ENCODE measurements at places on chromosomes 7 and 10.

- DNase-seq, result no peak
These were observed 172.1 kb downstream of the CYP26A1 start for GRCh38 chr10:93245779-93246178.

- peak; percentile 58 for DNase-seq
These were observed 82.3 kb upstream of the GPR26 start for GRCh38 chr10:123583639-123584418.

DNA sequence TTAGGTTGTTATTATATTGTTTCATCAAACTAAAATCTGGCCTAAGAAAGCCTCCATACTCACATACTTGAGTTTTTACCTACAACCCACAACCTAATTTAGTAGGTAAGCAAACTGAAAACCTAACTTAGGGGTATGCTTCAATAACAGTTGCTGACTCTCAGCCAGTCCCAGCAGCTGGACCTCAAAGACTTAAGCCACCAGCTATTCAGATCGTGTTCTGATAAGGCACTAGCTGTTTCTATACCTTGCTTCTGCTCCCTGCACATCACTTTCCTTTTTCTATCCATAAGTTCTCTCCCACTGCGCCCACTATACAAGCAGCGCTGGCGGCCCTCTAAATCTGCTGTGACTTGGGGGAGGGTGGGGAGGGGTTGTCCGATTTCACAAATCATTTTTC lies 42.3 kb downstream of the SUGCT start:
- DNase-seq, result no peak

DNA sequence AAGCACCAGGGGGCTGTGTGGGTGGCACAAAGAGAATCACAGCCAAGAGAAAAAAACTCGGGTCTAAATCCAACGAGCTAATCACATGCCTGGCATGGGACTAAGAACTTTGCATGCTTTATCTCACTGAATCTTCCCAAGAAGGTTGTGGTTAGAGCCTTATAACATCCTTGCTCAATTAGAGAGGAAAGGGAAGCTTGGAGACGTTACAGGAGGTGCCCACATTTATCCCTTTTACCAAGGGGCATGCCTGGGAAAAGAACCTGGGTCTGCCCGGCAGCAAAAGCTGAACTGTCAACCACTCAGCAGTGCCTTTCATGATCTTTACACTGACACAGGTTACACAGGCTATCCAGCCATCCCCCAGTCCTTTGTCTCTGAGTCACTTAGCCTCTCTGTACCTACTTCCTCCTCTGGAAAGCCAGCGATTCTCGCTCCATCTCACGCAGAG lies 190.1 kb downstream of the PRPF18 start:
- no peak for DNase-seq

DNA sequence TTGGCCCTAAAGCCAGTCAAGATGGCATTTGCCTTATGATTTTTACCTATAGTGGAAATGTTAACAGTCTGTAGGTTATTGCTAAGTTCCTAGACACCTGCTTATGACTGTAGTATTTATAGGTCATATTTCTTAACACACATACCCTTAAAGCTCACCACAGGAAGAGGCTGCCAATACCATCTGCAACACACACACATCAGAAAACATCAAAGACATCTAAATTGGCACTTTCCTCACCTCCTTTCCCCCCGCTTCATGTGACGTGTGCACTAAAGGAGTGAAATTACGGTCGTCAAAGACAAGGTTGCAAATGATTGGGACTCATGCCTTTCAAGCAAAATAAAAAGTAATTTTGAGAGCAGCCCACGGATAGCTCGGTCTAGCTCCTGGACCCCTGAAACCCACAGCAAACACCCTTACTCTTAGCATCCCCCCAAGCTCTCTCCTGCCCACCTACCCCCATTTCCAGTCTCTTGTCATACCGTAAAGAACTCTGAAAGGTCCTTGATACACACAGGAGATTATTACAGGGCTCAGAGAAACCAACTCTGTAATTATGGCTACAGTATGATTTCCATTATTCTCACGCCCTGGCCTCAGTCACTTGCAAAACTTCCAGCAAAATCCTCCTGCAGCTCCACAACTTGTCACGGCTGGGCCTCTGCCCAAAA lies 90.5 kb downstream of the PLXNA4 start:
- DNase-seq, result no peak

DNA sequence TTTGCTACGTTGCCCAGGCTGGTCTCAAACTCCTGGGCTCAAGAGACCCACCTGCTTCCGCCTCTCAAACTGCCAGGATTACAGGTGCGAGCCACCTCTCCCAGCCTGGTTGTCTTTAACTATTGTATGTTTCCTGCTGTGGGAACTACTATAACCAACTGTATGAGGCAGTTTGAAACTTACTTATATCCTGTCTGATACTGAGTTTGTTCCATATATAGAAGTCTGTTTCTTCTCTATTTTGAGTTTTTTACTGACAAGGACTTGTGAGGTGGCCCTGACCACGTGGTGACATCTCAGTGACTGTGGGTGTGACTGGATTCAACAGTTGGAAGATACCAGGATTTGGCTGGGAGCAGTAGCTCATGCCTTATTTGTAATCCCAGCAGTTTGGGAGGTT lies 14.2 kb downstream of the FBH1 start:
- DNase-seq, result no peak

- DNase-seq, result no peak
These were observed 18.6 kb upstream of the IFIT2 start for GRCh38 chr10:89283025-89283935.

DNA sequence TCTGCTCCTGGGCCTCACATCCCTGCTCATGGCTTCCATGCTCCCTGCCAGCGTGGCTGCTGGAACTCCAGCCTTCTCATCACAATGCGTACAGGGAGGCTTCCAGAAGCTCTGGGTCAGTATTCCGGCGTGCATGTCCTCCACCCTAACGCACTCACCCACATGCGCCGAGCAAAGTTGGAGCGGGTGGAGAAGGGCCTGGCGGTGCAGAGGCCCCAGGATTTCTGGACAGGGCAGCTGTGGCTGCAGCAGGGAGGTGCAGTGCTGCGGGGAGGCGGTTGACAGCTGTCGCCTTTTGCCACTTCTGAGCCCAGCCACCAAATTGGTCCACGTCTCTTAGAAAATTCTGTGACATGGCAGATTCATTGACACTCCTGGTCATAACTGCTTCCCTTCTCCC lies 33.6 kb upstream of the FAM20C start:
- no peak for DNase-seq

DNA sequence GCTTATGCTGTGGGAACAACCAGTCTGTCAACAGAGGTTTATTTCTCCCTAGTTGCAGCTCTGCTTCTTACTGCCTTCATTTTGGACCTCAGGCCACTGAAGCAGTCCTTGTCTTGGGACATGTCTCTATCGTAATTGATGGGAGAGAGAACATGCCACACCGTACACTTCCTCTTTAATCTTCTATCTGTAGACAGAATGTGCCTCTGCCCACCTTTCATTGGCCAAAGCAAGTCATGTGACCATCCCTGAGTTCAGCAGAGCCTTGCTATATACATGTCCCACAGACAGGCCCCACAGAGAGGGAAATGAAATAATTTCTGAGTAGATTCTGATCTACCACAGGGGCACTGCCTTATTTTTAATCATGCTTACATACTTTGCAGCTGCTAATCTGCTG lies 98.0 kb downstream of the KCND2 start:
- no peak for DNase-seq

DNA sequence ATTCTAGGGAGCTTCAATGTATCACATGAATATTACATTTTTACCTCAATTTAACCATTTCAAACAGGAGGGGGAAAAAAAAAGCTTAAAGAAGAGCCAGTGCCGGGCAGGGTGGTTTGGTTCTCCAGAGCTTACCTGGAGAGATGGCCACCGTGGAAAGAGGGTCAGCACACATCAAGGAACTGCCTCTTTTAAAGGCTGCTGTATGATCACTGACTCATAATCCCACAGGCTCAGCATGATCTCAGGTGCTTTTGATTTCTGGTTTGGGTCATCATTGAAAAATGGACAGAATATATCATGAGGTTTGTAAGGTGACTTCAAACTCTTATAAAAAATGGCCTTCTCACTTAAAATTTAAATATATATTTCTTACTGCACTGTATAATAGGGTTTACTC lies 67.5 kb upstream of the MDFIC start:
- DNase-seq, result no peak

- DNase-seq, result no peak
These were observed 38.4 kb upstream of the CDH23 start for GRCh38 chr10:71358277-71358676.
